ENCODE measurements at places on chromosomes 5 and 9.

- no peak for DNase-seq
Observed at GRCh38 chr5:90144625-90145327, 264.8 kb downstream of the CETN3 start.

GRCh38 chr5:55650386-55650785 is 61.7 kb downstream of the SLC38A9 start:
- DNase-seq, result peak; percentile 21

- no peak for DNase-seq
Observed at GRCh38 chr9:88947581-88948573, 43.4 kb upstream of the S1PR3 start.

DNA sequence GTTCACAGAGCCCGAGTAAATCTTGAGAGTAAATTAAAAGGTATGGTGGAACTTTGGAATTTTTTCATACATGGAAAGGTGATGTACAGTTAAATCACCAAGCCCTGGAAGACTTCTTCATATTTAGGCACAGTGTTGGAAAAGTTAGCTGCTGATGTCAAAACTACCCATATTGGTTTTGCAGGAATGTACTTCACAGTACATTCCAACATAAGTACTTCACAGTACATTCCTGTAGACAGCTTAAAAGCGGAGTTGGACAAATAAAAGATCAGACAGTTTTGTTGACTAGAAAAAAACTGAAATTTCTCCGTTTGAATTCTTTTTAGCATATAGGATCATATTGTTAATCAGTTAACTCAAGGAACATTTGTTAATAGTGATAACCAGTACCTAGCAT is 1.8 kb downstream of the RANBP17 start:
- DNase-seq, result no peak

GRCh38 chr9:132547436-132547835 is 35.0 kb upstream of the BARHL1 start:
- no peak for DNase-seq

DNA sequence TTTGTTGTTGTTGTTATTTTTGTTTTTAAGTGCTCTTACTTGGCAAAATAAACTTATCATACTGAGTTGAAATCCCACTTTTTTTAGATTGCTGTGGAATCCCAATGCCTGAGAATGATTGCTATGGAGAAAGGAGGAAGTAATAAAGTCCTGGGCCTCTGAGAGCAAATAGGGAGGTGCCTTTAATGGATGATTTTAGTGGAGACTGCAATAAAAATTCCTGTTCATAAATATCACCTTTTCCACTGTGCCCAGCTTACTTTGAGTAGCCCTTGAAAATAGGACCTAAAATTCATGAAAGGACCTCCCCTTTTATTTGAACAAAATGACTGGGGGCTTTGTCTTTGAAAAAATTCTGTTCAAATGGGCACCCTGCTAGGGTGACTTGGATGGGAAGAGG is 21.8 kb upstream of the ANKH start:
- DNase-seq, result no peak

GRCh38 chr5:5454391-5454790 is 31.9 kb downstream of the ICE1 start:
- no peak for DNase-seq

GRCh38 chr9:136260521-136260920 is 14.9 kb upstream of the QSOX2 start:
- no peak for DNase-seq

DNA sequence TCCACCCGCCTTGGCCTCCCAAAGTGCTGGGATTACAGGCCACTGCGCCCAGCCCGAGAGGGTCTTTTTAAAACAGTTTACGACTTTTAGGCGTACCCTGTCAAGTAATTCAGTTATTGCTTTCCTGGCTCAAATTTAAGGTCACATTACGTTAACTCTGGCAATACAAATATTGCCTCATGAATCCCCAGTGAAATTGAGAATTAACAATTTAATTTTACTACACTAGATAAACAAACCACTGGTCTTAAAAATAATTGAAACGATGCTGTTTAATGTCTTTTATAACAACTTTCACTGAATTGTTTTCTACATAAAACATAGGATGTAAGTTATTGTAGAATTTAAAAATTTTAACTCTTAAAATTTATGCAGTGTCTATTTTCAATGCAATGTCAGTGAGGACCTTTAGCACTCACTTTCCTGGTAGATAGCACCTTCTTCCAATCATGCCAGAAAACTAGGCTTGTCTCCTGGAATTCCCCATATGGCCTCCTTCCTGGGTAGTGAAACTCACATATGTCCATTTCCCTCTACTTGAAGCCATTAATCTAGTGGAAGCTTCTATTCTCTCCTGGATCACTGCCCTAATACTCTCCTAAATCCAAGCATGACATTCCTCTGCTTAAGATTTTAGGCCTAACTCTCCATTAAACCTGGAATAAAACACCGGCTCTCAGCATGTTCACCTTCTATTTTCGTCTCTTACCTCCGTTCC is 13.5 kb downstream of the BASP1 start:
- DNase-seq, result no peak

- DNase-seq, result no peak
Observed at GRCh38 chr5:102231693-102232619, 64.1 kb downstream of the SLCO4C1 start.

DNA sequence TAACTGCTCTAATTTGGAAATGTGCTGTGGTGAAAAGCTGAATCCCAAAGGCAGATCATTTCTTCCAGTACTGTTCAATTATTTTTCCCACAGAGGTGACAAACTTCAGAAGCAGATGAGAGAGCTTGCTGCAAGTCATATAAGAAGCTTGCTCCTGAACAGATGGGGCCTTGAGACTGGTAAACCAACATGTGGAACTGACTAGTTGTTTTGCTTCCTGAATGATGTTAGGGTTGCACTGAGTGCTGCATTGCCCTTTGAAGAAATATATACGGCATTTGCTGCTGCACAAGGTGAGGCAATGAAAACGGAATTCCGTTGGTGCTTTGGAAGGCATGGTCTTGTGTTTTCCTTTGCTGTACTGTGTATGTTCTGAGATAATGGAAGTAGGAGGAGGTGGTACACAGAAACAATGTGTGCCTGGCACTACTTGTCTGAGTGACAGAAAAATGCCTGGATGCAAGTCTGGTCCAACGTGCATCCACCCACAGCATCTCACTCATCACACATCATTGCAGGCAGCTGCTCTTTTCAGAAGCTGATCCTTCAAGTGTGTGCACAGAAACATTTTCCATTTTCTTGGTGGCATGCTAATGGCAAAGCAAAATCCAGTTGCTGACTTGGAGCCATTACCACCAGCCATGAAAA is 76.9 kb downstream of the ANKH start:
- no peak for DNase-seq

- no peak for DNase-seq
Observed at GRCh38 chr9:76215066-76215465, 179.2 kb downstream of the RFK start.

GRCh38 chr9:14322211-14323082 is 8.5 kb upstream of the NFIB start:
- DNase-seq, result peak; percentile 69

DNA sequence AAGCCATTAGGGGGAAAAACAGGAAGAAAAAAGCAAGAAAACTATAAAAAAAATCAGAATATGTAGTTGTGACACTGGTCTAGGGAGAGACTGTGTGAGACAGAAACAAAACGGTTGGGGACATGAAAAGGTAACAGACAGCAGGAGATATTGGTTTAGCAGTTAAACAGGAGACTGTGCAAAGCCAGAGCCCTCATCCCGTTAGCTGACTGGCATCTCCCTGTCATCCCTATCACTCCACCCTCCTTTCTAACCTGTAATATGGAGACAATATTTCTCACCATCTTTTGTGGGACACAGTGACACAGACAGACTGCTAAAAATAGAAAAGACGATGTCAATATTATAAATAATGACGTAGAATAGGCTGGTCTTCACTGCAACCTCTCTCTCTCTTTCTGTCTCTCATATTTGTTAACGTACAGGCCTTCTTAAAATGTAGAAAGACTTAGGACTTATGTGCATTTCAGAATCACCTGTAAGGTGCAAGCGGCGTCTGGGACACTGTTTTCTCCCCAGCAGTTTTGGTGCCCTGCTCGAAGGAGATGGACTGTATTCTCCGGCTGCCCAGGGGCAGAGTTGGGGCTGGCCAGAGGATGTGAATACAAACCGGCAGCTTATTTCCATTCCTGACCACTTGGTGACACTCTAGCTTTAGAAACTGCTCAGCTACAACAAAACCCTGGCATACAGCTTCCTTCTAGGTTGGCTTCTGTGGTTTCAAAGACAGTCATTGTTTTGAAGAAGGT is 190.6 kb downstream of the MAT2B start:
- DNase-seq, result no peak

- DNase-seq, result peak; percentile 75
Observed at GRCh38 chr9:133709015-133709611, 29.0 kb downstream of the SARDH start.

GRCh38 chr9:129584136-129584535 is 36.8 kb downstream of the C9orf50 start:
- peak; percentile 80 for DNase-seq

DNA sequence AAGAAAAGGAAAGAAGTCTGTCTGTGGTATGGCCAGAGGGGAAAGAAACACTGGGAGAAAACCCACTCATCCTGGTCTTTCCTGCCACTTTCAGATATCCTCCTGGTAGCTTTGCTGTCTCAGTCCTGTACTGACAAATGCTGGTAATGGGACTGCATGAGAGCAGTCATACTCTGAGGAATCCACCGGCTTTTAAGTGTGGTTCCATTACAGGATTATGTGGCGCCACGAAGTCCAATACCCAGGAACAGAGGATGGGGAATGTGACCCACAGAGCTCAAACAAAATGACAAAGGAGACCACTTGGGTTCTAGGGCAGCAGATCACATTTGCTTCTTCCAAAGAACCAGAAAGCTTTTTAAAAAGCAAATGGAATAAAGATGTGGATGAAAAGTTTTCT is 26.3 kb upstream of the FBP1 start:
- DNase-seq, result no peak

DNA sequence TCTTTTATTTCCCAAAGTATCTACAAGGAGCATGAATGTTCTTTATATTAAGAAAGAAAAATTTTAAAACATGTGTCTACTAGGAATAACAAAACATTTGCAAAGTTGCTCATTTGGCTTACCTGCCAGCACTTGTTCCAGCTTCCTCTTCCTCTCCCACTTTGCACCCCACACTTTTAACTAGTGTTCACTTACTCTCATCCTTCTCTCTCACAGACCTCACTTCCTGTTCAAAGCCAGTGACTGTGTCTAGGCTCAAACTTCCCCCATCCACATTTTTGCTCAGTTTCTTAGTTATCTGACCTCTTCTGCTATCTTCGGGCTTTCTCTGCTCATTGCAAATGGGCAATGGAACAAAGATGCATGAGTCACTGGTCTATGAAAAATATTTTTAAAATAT is 512.2 kb upstream of the ZNF462 start:
- no peak for DNase-seq

GRCh38 chr9:110526426-110526825 is 53.1 kb downstream of the SVEP1 start:
- no peak for DNase-seq

GRCh38 chr5:68194386-68194785 is 21.2 kb upstream of the PIK3R1 start:
- no peak for DNase-seq

DNA sequence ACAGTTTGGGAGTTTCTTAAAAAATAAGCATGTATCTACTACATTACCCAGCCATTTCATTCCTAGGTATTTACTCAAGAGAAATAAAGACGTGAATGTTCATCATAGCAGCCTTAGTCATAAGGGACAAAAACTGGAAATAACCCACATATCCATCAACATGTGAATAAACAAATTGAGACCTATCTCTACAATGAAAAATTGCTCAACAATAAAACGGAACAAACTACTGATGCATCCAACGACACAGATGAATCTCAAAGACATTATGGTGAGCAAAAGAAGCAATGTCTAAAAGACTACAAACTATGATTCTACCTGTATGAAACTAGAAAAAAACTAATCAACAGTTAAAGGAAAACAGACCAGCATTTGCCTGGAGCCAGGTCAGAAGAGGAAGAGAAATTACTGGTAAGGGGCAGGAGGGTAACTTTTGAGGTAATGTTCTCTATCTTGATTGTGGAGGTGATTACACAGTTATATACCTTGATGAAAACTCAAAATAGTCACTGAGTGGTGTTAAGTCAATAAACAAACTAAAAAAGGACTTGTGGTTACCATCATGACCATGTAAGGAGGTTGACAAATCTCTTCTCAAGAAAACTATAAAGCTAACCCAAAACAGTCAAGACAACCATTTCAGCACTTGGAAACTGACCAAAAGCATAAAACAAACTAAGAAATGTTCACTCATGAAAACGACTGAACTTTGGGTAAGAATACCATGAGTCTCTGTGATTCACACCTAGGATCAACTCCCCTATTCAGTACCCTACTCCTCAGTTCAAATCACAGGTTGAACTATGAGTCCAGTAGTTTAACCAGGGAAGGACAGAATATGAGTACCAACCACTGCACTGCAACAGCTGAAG is 10.4 kb downstream of the UIMC1 start:
- DNase-seq, result no peak

GRCh38 chr5:68354315-68354714 is 138.8 kb downstream of the PIK3R1 start:
- no peak for DNase-seq

- peak; percentile 32 for DNase-seq
Observed at GRCh38 chr9:36597412-36598178, 24.9 kb downstream of the MELK start.

DNA sequence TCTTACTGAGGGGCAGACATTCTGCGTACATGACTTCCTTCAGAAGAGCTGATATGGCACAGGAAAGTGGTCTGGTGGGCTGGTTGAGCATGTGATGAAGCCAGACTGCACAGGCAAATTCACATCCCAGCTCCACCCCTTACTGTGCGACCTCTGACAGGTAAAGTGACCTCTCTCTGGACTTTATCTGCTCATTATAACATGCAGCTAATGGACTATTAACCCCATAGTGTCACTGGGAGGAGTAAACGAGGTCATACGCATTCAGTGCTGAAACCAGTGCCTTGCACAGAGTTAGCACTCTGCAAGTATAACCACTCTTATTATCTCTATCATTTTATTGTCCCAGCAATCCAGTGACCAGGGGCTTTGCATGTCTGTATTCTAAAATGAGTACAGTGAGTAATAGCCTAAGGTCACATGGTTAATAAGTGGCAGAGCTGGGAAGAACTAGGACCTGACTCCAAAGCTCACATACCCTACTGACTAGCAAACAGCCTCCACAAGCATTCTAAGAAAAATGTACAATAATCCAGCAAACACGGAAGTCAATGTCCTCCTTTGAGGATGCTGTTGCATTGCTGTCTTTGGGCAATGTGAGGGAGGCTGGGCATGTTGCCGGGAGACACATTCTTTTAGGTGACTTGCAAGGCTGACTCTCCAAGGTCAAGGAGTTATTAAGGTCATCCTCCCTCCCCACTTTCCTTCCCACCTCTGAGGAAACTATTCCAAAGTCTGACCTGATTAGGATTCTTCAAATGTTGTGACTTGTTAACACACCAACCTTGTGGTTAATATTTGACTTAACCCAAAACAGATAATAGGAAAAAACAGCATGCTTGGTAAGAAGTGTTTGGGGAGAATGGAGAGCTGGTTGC is 19.0 kb downstream of the GLRX start:
- no peak for DNase-seq

GRCh38 chr5:13957032-13957645 is 12.7 kb upstream of the DNAH5 start:
- no peak for DNase-seq

- DNase-seq, result no peak
Observed at GRCh38 chr9:124297551-124297901, 39.8 kb downstream of the NEK6 start.

- DNase-seq, result no peak
Observed at GRCh38 chr5:106116682-106117081, 1554.1 kb downstream of the EFNA5 start.

GRCh38 chr9:86732514-86733171 is 214.7 kb downstream of the GAS1 start:
- DNase-seq, result no peak

GRCh38 chr5:11719888-11720481 is 184.3 kb downstream of the CTNND2 start:
- DNase-seq, result no peak

Data from CD8-positive, alpha-beta T cell (primary cell).